Activated CD8-positive, alpha-beta T cell treated with anti-CD3 and anti-CD28 coated beads, Interleukin-2, amount 10 ng/mL, durations not matched to agents 7 days and 5 days (primary cell): ENCODE measurements at places on chromosomes 6 and 20.
A peak's percentile ranks its signal among the peaks of the same experiment; 100 is the strongest.

GRCh38 chr6:163839296-163839695 lies 424.8 kb downstream of the QKI start:
- DNase-seq: no peak

DNA sequence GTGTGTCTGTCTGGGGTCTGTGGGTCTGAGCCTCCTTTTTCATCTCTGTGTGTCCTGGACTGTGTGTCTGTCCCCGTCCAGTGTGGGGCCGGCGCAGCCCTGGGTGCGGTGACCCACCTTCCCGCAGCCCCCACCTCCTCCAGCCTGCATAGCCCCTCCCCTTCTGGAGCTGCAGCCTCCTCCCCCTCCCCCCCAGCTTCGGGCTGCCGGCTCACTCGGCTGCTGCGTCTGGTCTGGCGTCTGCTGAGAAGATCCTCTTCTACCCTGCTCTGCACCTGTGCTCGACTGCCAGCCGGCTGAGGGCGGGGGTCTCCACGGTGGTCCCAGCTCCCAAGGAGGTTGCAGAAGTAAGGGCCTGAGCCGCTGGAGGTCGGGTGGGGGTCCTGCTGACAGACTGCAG lies 7.6 kb upstream of the LKAAEAR1 start:
- DNase-seq: no peak

GRCh38 chr20:19251958-19252357 lies 39.5 kb downstream of the SLC24A3 start:
- no peak for DNase-seq

- DNase-seq: no peak
Observed at GRCh38 chr6:36728289-36729160, 30.9 kb downstream of the RAB44 start.

DNA sequence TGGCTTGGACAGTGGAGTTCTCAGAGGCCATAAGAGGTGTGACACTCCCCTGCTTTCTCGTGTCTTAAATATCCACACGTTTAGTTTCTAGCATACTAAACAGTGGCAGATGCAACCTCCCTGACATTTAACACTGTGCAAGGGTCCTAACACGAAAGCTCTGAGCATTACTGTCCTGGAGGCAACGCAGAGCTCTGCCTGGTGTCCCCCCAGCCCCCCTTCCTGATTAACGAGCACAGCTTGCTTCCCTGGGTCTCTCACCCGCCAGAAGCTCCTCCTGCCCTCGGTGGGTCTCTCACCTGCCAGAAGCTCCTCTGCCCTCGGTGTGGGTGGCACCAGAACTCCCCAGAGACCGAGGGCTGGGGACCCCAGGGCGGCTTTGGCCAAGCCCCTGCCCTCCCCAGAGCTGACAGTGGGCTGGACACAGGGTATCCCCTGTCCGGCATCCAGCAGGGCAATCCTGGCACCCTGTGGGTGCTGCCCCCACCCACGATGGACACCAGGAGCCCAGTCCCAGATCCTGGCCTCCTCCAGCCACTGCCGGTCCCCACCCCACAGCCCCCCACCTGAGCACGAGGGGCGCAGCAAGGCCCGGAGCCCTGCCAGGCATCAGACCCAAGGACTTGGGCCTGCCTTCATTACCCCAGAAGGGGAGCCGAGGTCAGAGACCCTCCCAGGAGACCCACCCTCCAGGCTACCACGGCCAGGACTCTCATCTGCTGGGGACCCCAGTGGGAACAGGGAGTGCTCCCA lies 12.4 kb upstream of the KCNQ2 start:
- no peak for DNase-seq

- no peak for DNase-seq
Observed at GRCh38 chr20:22752324-22752723, 168.0 kb upstream of the FOXA2 start.

DNA sequence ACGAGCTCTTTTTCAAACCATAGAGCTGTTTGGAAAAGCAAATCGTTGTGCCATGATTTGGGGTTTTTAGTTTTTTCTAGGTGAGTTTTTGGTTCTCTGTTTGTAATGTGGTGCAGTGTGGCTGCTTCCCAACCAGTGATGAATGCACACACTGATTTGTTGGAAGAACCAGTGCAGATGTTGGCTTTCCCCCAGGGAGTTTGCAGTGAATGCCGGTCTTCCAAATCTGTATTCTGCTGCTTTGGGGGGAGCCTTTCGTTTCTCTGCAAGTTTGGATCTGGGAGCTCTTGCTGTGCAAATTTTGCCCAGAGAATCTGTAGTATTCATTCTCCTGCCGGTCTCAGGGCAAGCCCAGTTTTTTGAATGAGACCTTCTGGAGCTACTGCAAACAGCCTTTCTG lies 14.5 kb downstream of the HECA start:
- DNase-seq: no peak

GRCh38 chr20:21575981-21576740 lies 62.3 kb upstream of the NKX2-2 start:
- no peak for DNase-seq

- DNase-seq: no peak
Observed at GRCh38 chr6:142356201-142356883, 54.5 kb downstream of the ADGRG6 start.

DNA sequence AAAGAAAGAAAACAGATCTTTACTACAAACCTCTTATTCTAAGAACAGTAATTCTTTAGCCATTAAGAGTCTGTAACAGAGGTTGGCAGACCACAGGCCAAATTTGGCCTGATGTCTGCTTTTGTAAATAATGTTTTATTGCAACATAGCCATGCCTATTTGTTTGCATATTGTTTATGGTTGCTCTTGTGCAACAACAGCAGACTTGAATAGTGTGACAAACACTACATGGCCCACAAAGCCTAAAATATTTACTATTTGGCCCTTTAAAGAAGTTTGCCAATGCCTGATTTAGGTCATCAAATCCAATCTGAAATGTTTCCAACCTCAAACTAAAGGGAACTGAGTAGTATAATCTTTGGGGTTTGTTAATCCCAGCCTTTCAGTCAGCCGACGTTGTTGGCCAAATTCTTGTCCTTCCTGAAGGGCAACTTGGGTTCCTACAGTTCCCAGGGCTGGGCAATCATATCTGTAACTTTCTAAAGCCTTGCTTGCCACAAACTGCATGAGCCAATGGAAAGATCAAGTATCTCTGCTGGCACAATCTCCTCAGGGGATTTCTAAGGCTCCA lies 33.9 kb upstream of the TBC1D20 start:
- no peak for DNase-seq

DNA sequence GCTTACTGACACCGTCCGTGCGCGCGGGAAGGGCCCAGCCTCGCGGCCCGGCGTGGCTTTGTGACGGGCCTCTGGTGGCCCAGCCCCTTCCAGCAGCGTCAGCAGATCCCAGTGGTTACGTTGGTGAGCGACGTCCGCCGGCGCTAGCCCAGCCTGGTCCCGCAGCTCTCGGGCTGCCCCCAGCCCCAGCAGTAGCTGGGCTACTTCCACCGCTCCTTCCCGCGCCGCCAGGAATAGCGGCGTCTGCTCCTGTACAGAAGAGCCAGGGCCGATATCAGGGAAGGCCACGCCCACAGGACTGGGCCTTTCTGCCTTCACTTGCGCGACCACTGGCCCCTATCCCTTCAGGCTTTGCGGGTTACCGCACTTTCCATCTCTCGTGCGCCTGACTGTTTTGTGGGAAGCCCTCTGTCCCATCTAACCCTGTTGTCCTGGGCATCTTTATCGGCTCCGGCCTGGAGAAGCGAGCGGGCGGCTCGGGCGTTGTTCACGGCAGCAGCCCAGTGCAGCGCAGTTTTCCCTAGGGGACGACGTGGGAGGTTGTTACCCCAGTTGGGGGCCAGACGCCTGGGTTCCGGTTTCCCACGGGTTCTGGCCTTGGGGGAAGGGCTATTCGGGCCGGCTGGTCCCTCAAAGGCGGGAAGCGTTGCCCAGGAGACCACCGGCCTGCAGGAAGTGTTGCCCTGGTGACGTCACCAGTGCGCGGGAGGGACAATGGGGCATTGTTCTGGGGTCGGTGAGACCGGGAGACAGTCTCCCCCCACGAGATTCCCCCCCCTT lies 3.6 kb upstream of the GPSM3 start:
- DNase-seq: peak; percentile 76

DNA sequence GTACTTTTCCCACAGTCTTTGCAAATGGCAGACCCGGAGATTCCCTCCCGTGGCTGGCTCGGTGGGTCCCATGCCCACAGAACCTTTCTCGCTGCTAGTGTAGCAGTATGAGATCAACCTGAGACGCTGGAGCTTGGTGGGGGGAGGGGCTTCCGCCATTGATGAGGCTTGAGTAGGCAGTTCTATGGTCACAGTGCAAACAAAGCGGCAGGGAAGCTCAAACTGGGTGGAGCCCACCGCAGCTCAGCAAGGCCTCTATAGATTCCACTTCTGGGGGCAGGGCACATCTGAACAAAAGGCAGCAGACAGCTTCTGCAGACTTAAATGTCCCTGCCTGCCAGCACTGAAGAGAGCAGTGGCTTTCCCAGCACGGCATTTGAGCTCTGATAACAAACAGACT lies 186.0 kb upstream of the KCNK16 start:
- DNase-seq: no peak

- no peak for DNase-seq
Observed at GRCh38 chr20:50580842-50581544, 70.8 kb downstream of the PTPN1 start.

DNA sequence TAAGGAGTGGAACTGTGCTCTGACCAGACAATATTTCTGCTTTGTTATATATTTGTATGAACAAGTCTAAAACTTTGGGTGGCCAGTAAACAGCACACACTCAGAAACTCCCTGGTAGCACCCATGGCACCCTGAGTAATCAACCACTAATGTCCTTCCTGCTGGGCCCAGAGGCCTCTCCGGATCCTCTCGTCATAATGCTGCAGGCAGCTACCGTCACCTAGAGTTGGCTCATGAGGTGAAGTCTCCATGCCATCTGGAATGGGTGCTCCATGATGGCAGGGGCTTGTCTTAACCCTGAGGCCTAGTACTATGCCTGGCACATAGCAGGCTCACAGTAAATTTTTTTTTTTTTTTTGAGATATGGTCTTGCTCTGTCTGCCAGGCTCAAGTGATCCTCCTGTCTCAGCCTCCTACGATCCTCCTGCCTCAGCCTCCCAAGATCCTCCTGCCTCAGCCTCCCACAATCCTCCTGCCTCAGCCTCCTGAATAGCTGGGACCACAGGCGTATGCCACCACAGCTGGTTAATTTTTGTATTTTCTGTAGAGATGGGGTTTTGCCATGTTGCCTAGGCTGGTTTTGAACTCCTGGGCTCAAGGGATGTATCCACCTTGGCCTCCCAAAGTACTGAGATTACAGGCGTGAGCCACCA lies 3.0 kb upstream of the SDCBP2 start:
- DNase-seq: no peak

GRCh38 chr20:18748987-18749386 lies 64.6 kb upstream of the SCP2D1 start:
- DNase-seq: no peak

DNA sequence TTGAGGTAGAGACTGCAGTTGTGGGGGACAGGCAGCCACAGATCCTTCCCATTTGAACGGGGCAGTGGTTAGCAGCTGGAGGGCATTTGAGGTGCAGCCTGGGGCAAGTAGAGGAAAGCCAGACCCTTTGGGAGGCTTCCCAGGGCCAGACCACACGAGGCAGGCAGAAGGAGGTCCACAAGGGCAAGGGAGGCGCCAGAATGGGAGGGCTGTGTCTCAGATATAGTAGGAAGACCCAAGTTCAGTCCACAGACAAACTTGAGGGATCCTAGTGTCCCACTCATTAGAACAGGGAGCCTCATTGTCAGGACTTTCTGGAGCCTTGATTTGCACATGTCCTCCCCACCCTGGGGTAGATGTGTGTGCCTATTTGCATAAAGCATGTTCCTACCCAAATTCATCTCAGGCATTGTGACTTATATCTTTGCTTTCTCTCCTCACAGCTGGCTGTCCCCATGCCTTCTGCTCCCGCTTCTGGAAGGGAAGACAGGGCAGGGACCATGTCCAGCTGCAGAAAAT lies 166.0 kb downstream of the VEGFA start:
- DNase-seq: no peak

DNA sequence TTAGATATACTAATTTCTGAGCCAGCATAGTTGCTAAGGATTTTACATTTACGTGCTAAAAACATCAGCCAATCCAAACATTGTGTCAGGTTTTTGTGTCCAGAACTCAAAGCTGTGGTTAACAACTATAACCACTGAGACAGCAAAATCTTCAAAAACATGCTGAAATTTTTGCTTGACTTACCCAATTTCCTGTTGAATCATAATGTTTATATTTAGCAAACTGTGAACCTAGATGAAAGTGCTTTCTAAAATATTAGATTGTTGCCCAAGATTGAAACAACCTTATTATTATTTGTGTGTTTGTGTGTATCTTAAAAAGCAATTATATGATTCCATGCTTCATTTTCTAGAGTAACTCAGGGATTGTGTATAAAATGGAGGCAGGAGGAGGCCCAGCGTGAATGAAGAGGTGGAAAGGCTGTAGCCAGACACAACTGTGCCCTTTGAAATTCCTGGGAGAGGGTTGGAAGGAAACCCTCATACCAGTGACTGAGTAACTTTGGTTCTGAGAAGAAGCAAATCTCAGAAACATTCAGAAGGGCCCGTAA lies 48.0 kb downstream of the ARMC2 start:
- no peak for DNase-seq

DNA sequence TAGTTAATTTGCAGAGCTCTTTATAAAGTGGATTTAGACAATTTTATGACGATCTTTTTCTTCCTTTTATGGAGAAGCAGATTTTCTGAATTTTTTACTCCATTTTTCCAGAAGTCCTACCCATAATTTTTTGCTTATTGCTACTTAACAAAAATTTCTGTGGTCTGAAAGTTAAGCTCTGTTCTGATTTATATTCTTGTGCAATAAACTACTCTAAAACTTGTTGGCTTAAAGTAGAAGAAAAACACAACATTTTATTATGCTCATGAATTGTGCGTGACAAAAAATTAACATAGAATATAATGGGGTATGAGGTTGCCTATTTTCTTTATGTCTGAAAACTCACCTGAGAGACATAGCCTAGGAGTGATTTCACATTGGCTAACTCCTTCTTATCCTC lies 2.6 kb downstream of the DEFB113 start:
- no peak for DNase-seq

DNA sequence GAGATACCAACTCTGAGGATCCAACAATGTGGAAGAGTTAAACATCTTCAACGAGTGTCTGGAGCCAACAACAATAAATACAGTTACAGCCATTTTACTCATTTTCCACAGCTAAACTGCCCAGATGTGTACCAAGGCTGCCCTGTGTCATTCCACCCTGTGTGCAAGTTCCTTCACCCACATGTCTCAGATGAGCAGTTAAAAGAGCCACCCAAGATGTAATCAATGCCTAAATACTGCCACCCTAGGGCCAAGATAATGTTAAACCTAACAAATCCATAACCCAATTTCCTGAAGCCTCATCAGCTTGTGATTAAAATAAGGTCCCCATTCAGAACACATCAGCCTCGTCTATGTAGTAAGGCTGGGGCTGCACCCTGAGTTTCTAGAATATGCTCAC lies 59.9 kb downstream of the GMDS start:
- no peak for DNase-seq

DNA sequence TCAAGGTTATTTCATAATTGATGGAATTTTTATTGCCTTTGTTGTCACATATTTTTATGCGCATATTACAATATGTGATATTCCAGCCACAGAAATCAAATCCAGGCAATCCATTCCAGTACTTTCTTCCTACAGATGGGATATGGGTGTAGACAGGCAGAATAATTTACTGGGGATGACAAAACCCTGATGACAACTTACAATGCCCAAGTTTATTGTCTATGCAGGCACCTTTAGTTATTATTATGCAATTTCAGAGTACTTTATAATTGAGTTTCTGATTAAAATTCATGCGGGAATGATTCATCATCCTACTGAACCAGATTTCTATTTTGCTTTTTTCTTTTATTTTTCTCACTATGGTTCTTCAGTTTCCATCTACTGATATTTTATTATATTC lies 358.7 kb downstream of the LMBRD1 start:
- DNase-seq: no peak
